Glomerular endothelial cell (primary cell): ENCODE measurements at places on chromosomes 16 and 17. TPM values are rescaled to one million over a fixed set of nuclear protein-coding genes. Genes with fewer than 3 reads are reported as not detected.
A peak's percentile ranks its signal among the peaks of the same experiment; 100 is the strongest.

The SLFN11 gene
- 24.3 and 30.2 TPM in 2 replicates for total RNA-seq

The KIF18B gene
- total RNA-seq, result 4.7 and 6.8 TPM in 2 replicates

The RDM1 gene
- 0.47 TPM in 1 of 2 replicates, not detected in the other for total RNA-seq

The RRAD gene
- total RNA-seq, result 7.2 and 9.3 TPM in 2 replicates

The CDH8 gene
- total RNA-seq, result 0.24 and 1.5 TPM in 2 replicates

The TNFSF13 gene
- 1.5 and 6.7 TPM in 2 replicates for total RNA-seq

DNA sequence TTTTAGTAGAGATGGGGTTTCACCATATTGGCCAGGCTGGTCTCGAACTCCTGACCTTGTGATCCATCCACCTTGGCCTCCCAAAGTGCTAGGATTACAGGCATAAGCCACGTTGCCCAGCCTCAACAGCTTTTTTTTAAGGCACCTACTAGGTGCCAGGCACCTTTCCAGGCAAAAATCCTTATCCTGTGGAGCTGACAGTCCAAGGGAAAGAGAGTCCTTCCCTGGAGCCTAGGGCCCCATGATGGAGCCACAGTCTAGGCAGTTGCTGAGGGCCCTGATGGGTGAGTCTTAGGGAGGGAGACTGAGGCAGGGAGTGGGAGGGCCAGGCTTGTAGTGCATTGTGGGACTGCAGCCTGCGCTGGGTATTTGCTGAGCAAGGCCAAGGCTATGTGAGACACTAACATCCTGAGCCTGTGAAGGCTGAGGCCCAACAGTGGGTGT is 79.6 kb upstream of the TOB1 start:
- DNase-seq, result no peak

GRCh38 chr17:60629120-60629519 is 29.1 kb downstream of the PPM1D start:
- no peak for DNase-seq

DNA sequence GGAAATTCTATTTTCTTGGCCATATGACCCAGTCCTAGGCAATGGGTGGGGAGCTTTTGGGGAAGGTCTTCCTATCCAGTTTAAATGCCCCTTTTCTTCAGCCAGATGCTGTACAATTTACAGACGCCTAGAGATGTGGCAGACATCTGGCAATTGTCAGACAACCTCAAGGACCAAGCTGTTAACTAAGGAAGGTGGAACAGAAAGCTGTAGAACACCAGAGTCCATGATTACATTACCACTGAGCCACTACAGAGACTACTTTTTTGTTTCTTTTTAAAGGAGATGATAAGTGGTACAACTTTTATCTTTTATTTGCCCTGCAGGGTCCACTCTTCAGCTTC is 21.1 kb upstream of the CORO6 start:
- no peak for DNase-seq

- DNase-seq, result no peak
Measured at GRCh38 chr17:37642681-37643080, 565 bp downstream of the DDX52 start.

DNA sequence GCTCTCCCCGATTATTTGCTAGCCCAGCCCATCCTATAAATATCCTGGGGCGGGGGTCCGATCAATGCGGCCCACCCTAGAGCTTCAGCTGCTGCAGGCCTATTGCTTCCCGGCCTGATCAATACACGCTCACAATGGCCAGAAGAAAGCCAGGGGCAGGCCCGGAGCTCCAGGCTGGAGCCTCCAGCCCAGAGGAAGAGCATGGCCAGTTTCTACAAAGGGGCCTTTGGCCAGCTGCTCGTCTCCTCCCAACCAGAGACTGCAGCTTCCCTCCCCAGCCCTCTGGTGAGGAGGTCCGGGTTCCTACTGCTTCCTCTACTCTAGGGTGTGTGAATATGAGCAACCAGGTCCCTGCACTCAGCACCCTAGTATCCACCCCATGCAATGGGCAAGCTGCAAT is 36.7 kb downstream of the SALL1 start:
- no peak for DNase-seq

- DNase-seq, result no peak
Measured at GRCh38 chr16:17082095-17082882, 388.5 kb downstream of the XYLT1 start.

- DNase-seq, result no peak
Measured at GRCh38 chr16:50881956-50882355, 140.1 kb downstream of the CYLD start.

DNA sequence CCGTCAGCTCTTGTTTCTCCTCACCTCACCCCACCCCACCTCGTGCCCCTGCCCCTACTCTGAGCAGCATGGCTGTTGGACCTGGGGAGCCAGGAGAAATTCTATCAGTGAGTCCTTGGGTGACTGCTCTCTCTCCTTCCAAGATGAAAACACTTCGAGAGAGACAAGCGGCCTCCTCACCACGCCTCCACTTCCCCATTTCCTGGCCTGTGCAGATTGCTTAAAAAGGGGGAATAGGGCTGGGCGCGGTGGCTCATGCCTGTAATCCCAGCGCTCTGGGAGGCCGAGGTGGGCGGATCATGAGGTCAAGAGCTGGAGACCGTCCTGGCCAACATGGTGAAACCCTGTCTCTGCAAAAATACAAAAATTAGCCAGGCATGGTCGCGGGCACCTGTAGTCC is 9.5 kb downstream of the DLX4 start:
- no peak for DNase-seq

DNA sequence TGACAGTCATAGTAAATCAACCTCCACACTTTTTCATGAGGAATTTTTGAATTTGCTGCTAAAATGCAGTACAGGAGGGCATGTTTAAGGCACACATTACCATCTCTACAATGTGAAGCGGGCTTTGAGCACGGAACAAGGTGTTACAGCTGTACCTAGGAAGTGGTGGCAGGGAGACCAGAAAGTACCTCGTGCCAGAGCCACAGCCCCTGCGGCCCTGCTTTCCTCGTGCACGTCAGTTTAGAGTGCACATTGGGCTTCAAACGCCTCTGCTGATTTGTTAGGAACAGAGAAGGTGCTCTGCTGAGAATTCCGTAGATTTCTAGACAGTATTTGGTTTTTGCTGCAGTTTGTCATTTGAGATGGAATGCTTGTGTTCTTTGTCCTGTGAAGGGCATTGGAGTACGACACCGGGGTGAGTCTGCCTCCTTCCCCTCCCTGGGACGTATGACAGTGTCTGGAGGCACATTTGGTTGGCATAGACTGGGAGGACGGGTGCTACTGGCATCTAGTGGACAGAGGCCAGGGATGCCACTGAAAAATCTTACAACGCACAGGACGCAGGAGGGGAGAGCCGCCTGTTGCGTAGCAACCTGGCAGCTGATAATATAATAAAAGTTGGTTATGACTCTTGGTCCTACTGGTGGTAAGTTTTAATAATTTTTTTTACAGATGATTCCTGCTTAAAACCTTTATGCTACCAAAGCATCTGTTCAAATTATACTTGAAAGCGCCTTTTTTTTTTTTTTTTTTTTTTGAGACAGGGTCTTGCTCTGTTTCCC is 9.1 kb downstream of the FOXK2 start:
- no peak for DNase-seq

DNA sequence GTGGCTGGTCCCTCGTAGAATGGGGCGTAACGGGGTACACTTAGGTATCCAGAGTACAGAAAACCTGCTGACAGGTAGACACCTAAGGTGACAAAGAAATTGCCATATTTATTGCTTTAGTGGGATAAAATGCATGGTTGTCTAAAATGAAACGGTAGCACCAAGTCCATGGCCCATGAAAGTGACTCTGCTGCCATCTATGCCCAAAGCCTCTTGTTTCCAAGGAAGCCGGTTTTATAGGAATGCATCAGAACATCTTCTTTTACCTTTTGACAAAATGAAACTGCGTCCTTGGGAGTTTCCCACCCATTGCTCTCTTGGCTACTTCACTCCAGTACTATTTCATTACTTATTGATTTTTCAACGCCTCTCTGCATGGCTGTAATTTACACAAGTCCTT is 151.3 kb upstream of the ZFHX3 start:
- DNase-seq, result no peak

GRCh38 chr17:44934745-44935105 is 12.8 kb downstream of the KIF18B start:
- DNase-seq, result no peak

DNA sequence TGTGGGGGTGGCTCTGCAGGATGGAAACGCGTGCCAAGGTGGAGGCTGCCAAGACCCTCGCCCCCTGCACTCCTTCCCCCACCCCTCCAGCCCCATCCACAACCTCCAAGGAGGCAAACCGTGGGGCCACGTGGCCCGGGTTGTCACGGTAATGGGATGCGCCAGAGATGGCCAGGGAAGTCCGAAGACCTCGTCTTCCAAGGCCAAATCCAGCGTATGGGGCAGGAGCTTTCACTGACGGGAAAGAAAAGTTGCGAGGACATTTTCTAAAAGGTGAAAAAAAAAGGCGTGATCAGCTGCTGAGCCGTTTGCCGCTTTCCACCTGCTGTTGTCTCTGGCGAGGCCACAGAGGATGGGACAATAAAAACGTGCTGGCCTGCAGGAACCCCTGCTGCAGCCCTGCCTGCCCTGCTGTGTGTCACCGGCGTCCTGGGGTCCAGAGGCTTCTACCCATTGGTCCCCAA is 28.3 kb upstream of the GSE1 start:
- DNase-seq, result no peak

- DNase-seq, result no peak
Measured at GRCh38 chr17:83068641-83069570, 10.5 kb upstream of the METRNL start.

- no peak for DNase-seq
Measured at GRCh38 chr17:14790521-14790920, 474.6 kb downstream of the PMP22 start.

DNA sequence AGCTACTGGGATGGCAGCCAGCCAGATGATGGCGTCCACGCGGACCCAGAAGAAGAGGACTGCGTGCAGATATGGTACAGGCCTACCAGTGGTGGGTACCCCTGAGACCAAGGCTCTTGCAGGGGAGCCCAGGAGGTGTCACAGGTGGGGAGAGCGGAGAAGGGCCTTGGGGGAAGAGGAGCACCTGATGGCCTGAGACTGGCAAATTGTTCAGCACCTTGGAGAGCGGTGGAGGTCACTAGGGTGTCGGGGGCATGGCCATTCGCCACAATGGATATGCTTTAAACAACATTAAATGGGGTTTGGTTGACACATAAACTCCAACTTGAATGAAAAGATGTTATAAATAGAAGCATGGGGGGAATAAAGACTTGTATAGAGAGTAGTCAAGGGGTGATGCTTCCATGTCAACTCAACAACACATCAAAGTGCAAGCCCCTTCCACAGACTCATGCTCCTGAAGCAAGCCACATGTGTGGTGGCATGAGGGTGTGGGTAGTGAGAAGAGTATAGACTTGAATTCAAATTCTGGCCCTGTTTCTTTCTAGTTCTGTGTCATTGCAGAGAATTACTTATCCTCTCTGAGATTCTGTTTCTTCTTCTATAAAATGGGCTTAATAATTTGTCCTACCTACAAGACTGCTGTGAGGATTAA is 22.2 kb downstream of the CLEC19A start:
- no peak for DNase-seq

- no peak for DNase-seq
Measured at GRCh38 chr16:4994719-4995434, 36.7 kb downstream of the SEC14L5 start.

- no peak for DNase-seq
Measured at GRCh38 chr17:81049973-81050551, 15.1 kb downstream of the BAIAP2 start.

DNA sequence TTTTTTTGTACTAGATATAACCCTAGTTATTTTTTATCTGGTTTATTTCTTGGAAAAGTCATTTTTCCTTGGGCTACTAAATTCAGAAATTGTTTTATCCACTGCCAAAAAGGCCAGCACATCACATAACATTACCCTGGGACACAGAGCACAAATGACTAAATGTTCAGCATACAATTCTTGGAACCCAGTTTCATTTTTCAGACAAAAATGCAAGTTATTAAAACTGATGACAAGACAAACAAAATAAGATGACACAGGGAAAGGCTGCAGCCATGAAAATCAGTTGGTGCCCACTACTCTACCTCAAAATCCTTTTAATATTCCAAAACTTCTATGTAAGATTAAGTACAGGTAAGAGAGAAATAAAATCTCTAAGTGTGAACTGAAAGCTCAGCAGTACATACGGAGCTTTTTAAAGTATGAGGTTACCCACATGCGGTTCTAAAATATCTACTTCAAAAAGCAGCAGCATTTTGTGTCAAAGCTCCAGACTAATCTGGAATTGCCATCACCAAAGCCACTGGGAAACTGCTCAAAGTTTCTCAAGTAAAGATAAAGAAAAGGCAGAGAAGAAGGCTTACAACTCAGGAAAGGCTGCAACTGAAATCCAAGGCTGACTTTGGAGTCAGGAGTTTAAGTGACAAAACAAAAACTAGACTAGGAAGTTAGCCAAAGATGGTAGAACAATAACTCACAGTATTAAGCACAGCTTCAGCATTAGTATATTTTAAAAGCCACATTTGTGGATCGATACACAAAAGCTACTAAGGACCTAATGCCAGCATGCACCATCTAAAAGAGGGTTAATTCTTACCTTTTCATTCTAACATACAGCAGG is 41.4 kb downstream of the AP1G1 start:
- DNase-seq, result no peak

- peak; percentile 83 for DNase-seq
Measured at GRCh38 chr17:16380640-16381495, at the start of gene UBB. TSS of gene UBB (plus strand) at chr17:16381091. CDS start at chr17:16381908, 817 bp downstream.

DNA sequence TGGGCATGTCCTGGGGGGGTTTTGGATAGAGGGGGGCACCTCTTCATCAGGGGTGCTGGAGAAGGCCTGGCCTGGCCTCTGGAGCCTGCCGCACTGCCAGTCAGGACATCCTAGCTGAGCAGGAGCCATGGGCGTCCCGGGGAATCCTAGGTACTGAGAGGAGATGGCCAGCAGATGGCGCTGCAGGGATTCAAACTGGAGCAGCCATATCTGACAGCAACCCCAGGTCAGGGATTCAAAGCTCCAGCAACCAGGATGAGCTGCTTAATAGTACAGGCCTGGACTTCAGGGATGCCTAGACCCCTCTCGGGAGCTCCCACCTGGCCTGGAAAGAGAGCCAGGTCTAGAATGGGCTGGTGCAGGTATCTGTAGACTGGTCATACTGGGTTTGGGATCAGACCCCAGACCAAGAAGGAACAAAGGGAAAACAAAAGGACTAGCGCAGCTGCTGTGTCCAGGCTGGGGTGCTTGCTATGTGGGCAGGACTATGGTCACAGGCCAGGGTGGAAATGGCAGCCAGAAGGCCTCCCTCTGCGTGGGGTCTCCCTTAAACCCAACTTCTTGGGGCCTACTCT is 306.9 kb upstream of the RBFOX1 start:
- DNase-seq, result no peak

GRCh38 chr16:53769787-53770186 is 65.8 kb downstream of the FTO start:
- DNase-seq, result no peak

DNA sequence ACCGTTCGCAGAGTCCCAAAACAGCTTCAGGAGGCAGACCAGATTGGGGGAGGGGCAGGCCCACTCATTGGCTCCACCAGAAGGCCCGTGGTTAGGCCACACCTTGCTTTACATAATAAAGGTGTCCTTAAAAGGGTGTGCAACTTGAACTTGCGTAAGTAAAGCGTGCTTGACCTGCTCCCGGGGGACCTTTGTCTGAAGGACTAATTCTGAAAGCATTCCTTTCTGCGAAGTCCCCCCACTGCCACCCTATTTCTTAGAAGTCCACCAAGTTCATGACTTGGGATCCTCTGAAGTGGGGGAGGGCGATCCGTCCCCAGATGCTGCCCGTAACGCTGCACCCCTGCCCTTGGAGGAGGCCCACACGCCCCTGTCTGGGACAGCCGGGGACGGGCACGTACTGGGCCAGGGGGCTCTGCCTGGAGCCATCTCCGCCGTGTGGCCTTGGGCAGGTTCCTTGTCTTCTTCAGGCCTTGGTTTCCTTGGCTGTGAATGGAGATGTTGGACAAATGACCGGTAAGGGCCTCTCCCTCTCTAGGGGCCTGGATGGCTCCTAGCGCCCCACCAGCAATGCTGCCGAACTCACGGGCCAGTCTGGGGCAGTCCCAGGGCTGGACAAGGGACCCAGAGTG is 823 bp upstream of the ZNF469 start:
- no peak for DNase-seq
